Right ventricle myocardium inferior (tissue), 1 donor: ENCODE measurements at places on chromosomes 5 and 9. TPM values are rescaled to one million over a fixed set of nuclear protein-coding genes. Genes with fewer than 3 reads are reported as not detected.

GRCh38 chr5:78760770-78761169, 112.2 kb upstream of the LHFPL2 start:
- DNase-seq: no peak

DNA sequence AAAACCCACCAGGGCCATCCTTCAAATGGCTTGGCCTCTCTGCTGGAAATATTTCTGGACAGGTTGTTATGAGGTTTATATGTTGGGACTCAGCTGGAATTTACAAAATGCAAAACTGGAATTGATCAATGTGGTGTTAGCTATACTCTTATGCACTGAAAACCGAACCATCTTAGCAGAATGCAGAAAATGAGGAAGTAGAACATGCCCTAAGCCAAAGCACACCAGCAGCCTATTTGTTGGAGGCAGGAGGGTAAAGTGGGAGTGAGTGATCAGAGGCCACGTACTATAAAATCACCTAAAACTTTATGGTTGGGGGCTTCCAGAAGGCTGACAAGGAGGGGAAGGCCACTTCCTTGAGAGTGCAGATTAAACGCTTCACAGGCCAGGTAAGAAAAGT, 63.6 kb upstream of the C5orf63 start:
- no peak for DNase-seq

- no peak for DNase-seq
Measured at GRCh38 chr9:98654247-98654646, 54.5 kb downstream of the GABBR2 start.

Gene NXNL2
- total RNA-seq: not detected
